ENCODE measurements at places on chromosomes 1 and 21.

DNA sequence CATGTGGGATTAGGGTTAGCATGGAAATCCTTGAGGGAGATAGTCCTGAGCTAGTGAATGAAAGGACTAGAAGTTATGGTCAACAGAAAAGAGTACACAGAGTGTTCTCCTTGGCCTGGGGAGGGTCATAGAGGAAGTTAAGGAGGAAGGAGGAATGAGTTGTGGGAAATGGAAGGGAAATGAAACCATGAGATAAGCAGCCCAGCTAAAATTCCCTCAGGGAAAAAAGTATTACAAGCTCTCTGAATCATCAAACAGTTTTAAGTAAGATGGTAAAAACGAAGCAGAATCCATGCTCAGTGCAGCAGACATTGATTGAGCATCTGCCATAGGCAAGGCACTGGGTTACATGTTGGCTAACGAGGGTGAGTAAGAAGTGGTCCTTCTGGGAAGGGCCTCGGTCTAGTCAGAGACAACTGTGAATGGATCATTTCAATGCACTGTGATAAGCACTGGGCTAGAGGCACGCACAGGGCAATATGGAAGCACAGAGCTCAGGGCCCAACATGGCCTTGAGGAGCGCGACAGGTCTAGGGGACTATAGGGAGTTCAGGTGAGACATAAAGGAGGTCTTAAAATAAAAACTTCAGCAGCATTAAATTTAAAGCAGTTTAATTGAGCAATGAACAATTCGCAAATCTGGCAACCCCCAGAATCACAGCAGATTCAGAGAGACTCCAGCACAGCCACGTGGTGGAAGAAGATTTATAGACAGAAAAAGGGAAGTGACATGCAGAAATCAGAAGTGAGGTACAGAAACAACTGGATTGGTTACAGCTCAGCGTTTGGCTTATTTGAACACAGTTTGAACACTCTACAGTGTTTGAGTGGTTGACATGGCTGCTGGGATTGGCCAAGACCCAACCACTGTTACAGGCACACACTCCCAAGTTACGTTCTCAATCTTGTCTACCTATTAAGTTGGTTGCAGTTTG is 219.5 kb downstream of the HLX start:
- no peak for DNase-seq

GRCh38 chr1:161182214-161182613 is 4.9 kb upstream of the B4GALT3 start:
- no peak for DNase-seq

GRCh38 chr1:42002220-42002619 is 83.5 kb upstream of the HIVEP3 start:
- DNase-seq, result no peak

GRCh38 chr1:203506858-203507626 is 13.1 kb downstream of the OPTC start:
- DNase-seq, result no peak

DNA sequence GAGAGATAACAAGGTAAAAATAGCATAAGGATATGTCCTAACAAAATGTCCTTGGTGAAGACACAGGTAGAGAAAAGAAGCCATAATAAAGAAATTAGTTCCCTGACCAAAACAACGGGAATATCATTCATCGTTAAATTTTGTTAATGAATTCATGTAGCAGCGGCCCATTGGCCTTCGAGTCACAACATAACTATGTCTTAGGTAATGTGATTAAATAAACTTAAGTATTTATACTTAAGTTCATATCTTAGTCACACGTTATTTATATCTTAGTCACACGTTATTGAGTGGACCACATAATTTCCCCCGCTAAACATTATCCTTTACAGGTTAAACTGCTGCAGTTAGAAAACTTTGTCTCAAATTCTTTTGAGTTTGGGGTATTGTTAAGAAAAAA is 1.2 kb downstream of the NEXN start:
- no peak for DNase-seq

- no peak for DNase-seq
Measured at GRCh38 chr1:63855942-63856341, 82.1 kb downstream of the ROR1 start.

DNA sequence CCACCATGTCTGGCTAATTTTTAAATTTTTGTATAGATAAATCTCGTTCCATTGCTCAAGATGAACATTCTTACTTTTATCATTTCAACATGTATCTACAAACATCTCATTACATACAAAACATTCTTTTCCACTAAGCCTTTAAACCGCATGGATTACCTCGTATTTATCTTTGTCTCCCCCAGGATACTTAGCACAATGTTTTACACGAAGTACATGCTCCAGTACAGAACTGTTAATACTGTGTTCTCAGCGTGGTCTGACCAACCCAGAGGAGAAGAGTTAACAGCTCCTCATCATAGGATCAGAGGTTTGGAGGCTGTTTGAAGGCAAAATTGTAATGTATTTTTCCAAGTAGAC is 7.4 kb downstream of the PIK3C2B start:
- DNase-seq, result no peak

GRCh38 chr1:232110281-232111090 is 483.9 kb downstream of the DISC1 start:
- no peak for DNase-seq

GRCh38 chr1:239675735-239676134 is 289.4 kb downstream of the CHRM3 start:
- no peak for DNase-seq

GRCh38 chr21:38596264-38597042 is 98.2 kb upstream of the ERG start:
- DNase-seq, result no peak

GRCh38 chr1:95278173-95279006 is 44.4 kb downstream of the RWDD3 start:
- DNase-seq, result no peak

DNA sequence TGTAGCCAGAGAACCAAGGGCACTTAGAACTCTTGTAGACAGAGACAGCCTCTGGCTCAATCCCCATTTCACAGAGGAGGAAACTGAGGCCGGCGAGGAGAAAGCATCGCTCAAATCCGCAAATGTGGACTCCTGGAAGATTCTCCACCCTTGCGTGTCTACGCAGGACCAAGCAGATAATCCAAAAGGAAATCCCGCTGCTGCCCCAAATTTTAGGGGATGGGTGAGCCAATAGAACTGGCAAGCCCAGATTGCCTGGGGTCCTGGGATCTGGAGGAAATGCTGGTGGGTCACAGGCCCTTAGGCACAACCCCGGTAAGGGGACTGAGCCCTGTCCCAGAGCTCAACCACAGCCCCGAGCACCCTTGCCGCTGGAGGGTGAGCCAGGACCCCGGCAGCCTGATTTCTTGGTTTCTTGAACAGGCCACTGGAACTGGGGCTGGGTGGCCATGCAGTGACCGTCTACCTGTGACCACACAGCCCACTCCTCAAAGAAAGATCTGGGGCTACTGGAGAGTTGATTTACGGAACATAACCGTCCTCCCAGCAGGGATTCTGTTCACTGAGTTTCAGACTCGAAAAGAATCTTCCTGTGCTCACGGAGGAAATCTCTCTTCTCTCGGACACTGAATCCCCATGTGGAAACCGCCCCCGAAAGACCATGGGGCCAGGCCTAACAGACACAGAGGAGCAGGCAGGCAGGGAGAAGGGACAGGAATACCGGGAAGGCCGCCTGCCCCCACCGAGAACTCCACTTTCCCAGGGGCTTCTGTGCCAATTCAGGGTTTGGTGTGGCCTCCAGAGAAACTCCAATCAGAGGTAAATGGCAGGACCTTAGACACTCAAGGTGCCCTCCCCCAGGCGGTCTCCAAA is 238.4 kb downstream of the NPHP4 start:
- DNase-seq, result no peak

GRCh38 chr1:172254521-172255222 is 165.8 kb upstream of the C1orf105 start:
- DNase-seq, result no peak

- DNase-seq, result no peak
Measured at GRCh38 chr1:14946684-14947238, 206.8 kb upstream of the TMEM51 start.

DNA sequence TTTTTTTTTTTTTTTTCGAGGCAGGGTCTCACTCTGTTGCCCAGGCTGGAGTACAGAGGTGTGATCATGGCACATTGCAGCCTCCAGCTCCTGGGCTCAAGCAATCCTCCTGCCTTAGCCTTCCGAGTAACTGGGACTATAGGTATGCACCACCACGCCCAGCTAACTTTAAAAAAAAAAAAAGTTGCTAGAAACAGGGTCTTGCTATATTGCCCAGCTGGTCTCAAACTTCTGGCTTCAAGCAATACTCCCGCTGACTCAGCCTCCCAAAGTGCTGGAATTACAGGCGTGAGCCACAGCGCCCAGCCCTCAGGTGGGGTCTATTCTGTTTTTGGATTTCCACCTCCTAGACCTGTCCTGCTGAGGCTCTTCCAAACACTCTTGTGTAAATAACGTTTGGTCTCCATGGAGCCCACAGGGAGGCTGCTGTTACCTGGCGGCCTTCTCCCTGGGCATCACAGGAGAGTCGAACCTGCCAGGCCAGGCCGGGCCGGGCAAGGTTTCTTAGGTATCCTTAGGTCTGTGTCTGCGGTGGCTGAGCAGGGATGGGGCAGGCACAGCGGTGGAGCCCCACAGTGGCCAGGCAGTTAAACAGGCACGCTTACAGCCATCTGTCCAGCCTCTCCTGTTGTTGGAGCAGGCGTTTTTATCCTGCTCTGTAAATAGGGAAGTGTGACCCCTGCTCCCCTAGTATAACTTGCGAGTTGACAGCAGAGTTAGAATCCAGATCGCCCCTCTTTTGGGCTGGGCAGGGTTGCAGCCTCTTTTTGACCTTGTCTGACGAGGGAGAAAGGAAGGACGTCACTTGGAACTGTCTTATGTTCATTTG is 18.8 kb downstream of the PLEKHM2 start:
- peak; percentile 71 for DNase-seq

GRCh38 chr1:41361495-41362356 is 492 bp downstream of the FOXO6 start:
- DNase-seq, result peak; percentile 73

- DNase-seq, result no peak
Measured at GRCh38 chr1:3768811-3769390, 3.6 kb upstream of the SMIM1 start.

DNA sequence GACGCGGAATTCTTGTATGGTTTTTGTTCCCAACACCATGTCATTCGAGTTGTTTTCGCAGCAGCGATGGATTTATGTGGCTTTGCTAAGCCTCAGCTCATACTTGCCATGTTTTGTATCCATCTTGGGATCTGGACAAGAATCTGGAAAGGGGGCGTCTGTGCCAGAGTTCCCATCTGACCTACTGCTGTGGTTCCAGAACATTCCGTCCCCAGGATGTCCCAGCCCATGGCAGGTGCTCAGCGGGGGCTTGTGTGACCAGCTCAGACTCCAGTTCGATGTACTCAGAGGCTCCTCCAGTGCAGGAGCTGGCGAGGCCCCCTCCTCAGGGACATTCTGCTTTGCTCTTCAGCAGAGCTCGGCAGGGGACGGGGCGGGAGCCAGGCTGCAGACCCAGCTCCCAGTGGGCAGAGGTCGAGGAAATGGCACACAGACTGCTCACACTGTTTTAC is 24.0 kb upstream of the ADARB1 start:
- no peak for DNase-seq

All from right cardiac atrium (tissue), 5 donors.